Epithelial cell of proximal tubule (primary cell): ENCODE measurements at places on chromosomes 3 and 15. TPM values are rescaled to one million over a fixed set of nuclear protein-coding genes. Genes with fewer than 3 reads are reported as not detected.

DNA sequence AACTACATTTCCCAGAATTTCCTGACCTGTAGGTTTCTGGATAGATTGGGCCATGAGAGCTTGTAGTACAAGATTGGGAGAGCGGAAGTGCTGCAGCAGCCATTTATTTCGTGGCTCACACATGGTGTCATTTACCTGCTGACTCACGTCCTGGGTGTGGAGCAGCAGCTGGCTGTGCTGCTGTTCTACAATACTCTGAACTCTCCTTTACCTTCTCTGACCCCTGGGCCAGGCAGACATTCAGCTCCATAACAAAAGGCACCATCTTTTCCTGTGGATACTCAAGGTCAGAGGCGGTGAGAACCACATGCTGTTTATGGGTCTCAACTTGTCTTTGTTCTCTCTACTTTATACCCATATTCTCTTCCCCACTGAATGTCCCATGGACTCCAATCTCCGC lies 490.2 kb downstream of the IGSF11 start:
- no peak for DNase-seq

DNA sequence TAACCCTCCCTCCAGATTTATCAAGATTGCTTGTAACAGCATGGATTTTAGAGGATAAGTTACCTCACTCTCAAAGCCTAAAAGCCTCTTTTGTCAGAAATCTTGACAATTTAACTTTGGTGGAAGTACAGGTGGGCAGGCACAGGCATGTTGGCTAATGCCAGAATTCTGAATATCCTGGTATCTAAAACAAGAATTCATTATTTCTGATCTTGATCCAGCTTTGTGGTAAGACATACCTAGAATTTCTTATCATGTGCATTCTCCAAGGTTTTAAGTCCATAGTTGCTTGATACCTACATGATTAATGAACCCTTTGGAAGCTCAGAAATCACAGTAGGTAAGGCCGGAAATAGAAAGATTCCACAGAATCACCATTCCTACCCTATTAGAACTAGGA lies 109.9 kb upstream of the TTC14 start:
- no peak for DNase-seq

GRCh38 chr15:86481720-86482119 lies 402.0 kb downstream of the AGBL1 start:
- DNase-seq, result no peak

- DNase-seq, result no peak
Measured at GRCh38 chr3:141905129-141905528, 28.7 kb downstream of the ATP1B3 start.

DNA sequence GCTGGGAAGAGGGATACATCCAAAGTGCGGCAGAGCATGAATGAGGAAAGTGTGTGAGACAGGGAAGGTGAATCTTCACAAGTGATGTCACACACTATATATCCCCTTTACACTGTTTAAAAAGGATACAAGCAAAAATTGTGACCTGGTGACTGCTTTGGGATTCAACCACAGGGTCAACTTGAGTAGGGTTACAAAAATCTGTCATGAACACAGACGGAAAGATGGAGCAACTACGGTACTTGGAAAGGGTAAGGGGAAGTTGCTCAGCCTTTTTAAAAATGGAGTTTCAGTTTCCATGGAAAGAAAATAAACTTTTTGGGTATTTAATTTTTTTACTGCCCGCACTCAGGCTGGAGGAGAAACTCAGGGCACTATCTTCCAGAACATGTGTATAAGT lies 60.3 kb downstream of the B3GNT5 start:
- no peak for DNase-seq

DNA sequence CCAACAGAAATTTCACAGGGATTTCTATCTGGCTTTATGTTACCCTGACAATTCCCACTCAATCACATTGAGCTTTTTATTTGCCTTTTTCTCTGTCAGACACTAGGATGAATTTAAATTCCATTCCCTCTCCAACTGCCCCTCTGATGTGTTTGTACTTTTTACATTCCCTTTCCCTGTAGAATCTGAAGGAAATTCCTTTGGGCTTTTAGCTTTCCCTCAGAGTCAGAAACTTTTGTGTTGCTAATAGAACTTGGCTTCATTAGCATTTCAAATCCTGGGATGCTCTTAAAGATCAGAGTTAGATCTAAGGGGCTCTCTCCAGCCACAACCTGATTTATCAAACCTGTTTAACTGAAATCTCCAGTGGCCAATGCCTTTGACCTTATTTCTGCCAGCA lies 7.9 kb upstream of the RARB start:
- DNase-seq, result no peak

DNA sequence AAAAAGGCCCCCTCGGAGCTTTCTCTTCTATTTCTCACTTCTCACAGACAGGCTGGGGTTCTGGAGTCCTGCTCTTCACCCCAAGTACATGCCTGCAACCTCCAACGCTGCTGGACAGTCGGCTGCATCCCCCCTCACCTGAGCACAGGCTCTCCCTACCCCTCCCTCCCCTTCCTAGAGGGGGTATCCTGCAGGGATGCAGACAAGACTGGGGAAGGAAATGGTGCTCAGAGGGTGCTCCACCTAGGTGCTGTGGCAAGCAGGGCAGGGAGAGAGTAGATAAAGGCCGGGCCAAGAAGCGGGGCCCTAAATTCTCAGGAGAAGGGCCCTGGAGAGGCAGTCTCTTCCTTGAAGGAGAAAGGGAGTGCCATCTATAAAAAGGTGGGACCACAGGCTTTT lies 7.0 kb upstream of the STRA6 start:
- DNase-seq, result no peak

Gene DNAH12
- total RNA-seq, result not detected in 2 replicates

Gene DPPA2
- total RNA-seq, result not detected in 2 replicates

Gene LRRC49
- total RNA-seq, result 7.4 and 18.0 TPM in 2 replicates

Gene HDGFL3
- total RNA-seq, result 43.1 and 61.1 TPM in 2 replicates

Gene TIPARP
- 40.6 and 52.9 TPM in 2 replicates for total RNA-seq

Gene MEX3B
- total RNA-seq, result 4.7 and 4.9 TPM in 2 replicates
